Effector memory CD4-positive, alpha-beta T cell (primary cell): ENCODE measurements at places on chromosomes 4 and X.

GRCh38 chr4:133968174-133968573 lies 233.4 kb downstream of the PABPC4L start:
- DNase-seq, result no peak

DNA sequence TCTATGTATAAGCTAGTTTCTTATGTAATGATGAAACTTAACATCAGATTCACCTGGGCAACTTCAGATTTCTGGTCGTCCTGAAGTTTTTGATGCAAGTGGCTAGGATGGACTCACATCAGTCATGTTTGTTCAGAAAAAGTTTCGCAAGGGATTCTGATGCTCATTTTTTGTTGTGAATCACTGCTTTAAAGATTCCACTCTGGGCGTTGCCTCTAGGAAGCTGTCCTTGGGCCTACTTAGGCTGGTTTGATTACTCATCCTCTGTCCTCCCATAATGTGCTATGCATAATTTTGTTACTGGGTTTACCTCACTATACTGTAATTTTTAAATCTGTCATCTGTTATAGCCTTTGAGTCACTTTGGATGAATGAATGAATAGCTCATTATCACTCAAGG lies 30.8 kb downstream of the HERC3 start:
- DNase-seq, result no peak

DNA sequence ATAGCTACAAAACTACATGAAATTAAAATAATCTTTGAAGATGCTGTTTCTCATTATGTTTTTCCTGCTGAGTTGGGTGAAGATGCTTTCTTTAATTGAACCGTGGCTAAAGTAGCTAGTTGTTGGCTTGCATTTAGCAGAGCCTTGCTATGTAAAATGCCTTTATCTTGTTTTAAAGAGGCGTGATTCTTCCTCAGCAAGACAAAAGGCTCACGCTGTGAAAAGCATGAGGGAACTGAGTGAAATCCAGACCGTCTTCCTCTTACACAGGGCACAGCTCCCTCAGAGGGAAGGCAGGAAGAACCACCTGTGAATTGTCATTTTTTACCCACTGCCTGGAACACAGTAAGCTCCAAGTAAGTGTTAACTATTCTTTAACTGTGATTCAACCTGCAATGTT lies 39.0 kb upstream of the ZNF518B start:
- no peak for DNase-seq

DNA sequence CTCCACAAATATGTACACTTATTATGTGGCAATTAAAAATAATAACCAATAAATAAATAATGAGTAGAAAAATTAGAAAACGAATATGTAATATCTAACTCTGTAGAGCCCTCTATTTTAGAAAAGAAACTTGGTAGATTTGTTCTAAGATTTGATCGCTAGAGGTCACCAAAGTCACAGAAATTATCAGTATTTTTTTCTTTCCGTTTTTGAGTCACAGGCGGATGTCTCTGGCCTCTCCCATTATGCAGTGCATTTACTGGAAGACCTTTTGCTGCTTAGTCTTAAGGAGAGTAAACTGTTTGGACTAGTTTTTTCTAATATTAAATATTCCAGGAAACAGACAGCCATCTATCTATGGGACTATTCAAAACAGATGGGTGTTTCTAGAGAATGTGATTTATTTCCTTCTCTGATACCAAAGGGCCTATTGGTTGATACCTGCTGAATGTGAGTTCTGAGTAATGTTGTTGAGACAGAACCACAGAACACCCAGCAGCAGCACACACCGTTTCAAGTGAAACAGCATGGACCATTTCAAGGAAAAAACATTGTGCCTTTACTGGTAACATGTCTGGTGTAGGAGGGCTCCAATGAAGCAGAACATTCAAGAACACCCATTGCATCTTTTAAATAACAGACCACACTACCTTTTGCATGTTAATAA lies 34.0 kb upstream of the GYPA start:
- DNase-seq, result no peak

DNA sequence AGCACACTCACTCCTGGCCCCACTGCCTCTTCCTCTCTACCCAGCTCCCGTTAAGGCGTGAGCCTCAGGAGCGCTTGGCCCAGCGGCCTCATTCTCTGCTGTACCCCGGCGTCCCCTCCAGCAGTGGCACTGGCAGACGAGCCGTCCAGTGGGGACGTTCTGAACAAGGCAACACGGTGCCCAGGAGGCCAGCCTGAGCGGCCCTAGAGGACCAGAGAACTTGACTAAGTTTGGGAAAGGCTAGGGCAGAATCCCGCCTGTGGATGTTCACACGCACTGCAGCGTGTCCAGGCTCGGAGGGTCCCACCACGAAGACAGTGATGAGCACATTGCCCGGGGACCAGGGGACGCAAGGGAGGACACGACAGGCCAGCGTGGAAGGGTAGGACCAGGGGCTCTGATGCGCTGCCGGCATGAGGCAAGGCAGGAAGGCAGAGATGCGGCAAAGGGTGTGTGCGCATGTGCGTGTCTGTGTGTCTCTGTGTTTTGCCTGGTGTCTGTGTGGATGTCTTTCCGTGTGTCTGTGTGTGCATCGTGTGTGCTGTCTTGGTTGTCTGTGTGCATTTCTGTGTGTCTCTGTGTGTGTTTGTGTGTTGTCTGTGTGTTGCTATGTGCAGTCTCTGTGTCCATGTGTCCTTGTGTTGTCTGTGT lies 89.4 kb downstream of the ABLIM2 start:
- DNase-seq, result no peak

DNA sequence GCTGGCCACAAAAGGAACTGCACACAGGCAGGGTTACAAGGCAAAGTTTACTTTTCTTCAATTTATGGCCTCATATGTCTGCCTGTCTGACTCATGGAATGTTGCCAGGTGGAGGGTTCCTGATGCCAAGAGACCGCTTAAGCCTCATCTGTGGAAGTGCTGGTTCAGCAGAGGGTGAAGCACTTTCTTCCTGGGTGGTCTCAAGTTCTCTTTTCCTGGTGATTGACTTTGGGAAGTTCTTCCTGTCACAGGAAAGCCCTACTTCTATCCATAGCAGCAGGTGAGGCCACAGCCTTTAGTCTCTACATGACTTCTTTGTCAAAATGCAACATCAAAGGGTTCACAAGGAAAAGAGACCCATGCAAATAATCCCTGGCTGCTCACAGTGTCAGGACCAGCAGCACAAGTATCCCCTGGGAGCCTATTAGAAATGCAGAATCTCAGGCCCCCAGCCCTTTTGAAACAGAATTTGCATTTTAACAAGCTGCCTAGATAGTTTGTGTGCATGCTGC lies 81.4 kb upstream of the IGFBP7 start:
- no peak for DNase-seq

GRCh38 chr4:173415092-173415491 lies 16.2 kb upstream of the SCRG1 start:
- DNase-seq, result no peak

GRCh38 chr4:3037957-3038461 lies 36.3 kb downstream of the HTT-AS start:
- no peak for DNase-seq

GRCh38 chr4:174217273-174218126 lies 66.0 kb downstream of the FBXO8 start:
- no peak for DNase-seq

DNA sequence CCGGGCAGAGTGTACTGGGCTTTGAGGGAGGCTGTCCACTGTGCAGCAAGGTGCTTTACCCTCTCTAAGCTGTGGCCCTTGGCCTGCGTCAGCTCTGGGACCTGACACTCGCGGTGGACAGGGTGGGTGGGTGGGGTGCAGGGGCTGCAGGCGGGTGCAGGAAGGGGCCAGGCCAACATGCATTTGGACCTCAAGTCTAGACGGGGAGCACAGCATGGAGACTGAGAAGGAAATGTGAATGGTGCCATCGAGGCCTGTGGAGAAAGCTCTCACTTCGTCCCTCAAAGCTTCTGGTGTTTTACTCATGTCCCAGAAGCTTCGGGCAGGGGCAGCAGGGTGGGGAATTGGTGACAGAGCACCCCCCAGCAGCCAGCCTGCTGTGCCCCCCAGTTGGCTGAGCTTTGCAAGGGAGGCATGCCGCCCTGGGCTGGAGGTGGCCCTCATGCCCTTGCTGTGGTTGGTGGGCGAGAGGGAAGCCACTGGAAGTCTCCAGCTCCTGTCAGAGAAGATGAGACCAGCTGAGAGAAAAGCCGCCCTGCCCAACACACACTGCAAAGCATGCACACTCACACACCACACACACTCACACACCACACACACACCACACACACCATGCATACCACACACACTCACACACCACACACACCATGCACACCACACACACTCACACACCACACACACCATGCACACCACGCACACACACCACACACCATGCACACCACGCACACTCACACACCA lies 12.3 kb downstream of the PNMA6E start:
- no peak for DNase-seq

- no peak for DNase-seq
These were observed 83.4 kb downstream of the UCHL1 start for GRCh38 chr4:41339812-41340809.

DNA sequence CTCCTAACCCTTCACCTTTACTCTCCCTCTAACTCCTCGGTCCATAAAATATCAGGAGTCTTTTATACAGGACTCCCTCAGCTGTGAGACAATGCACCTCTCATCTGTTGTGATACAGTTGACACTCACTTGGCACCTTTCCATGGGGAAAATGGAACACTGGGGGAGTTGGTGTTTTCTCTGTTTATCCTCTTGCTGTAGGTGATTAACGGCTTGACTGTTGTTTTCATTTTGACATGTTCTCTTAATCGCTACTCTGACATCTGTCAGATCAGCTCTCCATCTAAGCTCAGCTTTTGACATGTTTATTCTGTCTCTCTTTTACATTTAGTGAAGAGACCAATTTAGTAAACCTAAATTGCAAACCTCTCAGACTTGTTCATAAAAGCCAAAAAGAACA lies 604.8 kb downstream of the TRAM1L1 start:
- DNase-seq, result no peak

DNA sequence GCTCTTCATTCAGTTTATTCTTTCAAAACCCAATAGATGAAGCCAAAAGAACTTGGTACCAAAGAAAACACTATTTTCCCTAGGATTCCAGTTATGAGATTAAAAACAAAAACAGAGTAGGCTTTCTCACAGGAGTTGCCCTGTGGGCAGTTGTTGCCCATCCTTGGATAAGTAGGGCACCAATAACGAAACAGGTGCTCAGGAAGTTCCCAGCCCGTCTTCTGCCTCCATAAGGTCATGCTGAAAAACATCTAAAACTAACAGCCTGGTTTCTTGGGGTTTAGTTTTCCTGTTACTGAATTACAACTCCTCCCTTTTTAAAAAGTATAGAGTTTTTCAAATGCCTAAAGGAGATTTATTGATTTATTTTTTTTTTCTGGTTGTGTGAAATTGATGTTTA lies 14.7 kb downstream of the TSPAN5 start:
- DNase-seq, result no peak

DNA sequence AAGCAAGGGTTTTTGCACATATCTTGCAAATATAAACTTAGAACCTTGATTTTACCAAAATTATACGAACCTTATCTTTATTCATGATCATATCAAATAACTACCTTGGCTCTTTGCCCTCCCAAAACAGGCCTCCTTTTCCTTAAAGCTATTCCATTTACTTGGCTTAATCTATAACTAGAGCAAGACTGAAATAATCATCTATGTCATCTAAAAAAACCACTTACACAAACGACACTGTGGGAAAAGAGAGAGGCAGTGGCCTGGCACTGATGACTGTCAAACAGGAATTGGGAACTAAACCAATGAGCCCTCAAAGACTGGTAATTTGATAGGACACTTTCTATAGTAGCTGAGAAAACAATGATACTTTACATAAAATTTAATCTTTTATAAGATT lies 11.7 kb upstream of the PTPN13 start:
- no peak for DNase-seq

GRCh38 chr4:41287852-41288251 lies 31.1 kb downstream of the UCHL1 start:
- no peak for DNase-seq

DNA sequence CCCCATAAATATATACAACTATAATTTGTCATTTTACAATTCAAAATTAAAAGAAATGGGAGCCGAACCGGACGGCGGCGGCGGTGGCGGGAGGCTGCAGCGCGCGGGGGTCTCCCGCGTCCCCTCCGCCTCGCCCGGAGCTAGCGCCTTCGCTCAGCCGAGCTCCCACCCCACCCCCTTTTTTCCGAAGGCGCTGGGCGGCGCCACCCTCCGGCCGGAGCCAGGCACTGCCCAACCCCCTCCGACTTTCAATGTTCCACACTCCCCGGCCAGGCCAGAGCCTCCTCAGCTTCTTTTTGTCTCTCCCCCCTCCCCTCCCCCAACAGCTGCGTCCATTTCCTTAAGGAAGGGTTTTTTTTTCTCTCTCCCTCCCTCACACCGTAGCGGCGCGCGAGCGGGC lies 214.1 kb upstream of the GEMIN8 start:
- DNase-seq, result no peak

- DNase-seq, result peak; percentile 89
These were observed 2.4 kb downstream of the SLC2A9 start for GRCh38 chr4:10018818-10019461.

- no peak for DNase-seq
These were observed 10.7 kb upstream of the NPY2R start for GRCh38 chr4:155197757-155198156.

GRCh38 chrX:19720236-19720635 lies 167.2 kb downstream of the SH3KBP1 start:
- DNase-seq, result no peak

- DNase-seq, result no peak
These were observed 176.2 kb upstream of the GPRIN3 start for GRCh38 chr4:89483833-89484232.

DNA sequence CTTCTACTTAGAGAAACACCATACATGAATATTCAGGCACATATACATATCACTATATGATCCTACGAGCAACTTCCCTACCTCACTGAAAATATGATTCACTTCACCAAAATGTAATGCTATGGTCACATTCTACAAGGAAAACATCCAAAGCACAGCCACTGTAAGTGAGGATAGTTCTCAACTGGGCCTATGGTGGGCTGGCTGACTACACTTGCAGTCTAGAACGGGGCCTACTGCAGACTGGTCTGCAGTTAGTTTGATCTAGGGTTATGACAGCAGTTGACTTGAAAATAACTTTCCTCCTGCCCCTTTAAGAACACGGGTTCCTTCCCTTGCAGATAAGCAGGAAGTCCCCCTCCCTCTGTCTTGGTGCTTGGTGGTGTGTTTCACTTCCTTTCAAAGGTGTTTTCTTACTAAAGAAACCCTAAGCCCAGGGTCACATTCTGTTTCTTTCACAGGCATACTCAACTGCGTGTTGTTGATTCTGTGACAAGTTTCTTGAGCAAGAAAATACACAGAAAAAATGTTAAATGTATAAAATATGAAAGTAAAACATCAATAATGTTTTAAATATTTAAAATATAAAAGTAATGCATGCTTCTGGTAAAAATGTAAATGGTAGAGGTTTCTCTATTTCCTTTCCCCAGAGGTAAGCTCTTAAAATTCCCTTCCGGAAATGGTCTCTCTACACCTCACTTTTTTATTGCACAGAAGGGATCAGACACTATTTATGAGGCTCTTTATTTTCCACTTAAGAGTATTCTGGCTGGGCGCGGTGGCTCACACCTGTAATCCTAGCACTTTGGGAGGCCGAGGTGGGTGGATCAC lies 18.0 kb upstream of the TMSB4X start:
- peak; percentile 47 for DNase-seq

DNA sequence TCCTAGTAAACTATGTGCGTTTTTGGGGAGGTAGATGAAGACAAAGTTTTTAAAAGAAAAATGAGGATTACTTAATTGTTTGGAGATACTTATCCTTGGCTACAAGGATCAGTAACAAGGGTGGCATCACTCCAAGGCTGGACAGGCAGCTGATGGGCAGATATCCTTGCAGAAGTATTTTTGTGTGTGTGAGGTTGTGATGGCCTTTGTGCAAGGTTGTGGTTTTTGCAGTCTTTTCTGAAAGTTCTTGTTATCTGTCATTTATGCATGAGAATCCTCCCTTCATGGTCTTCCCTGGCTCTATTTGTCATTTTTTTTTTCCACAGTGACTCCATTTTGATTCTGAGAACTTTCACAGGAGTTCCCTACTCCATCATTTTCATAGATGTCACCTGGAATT lies 96.0 kb upstream of the C1GALT1C1 start:
- no peak for DNase-seq
